Muscle of leg (tissue), 16 donors: ENCODE measurements at places on chromosomes 16 and 17.

- DNase-seq, result peak; percentile 79
Observed at GRCh38 chr17:82900741-82901140, 60.9 kb upstream of the ZNF750 start.

- no peak for DNase-seq
Observed at GRCh38 chr17:12584727-12585126, 81.0 kb upstream of the MYOCD start.

DNA sequence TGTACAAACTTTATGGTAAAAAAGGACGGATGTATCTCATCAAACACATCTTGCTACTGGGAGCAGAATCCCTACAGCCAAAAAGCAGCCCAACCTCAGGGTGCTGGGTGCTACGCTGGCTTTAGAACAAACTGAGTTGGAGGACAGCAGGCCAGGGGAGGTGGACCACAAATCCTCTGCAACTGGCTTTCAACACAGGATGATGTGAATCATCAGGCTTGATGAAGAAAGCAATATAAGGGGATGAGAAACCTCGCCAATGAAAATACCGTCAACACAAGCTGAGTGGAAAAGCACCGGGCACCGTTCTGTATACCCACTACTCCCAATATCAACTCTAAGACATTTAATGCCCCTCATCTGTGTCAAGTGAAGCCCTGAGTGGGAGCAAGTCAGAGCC, 14.3 kb downstream of the HBQ1 start:
- DNase-seq, result no peak

DNA sequence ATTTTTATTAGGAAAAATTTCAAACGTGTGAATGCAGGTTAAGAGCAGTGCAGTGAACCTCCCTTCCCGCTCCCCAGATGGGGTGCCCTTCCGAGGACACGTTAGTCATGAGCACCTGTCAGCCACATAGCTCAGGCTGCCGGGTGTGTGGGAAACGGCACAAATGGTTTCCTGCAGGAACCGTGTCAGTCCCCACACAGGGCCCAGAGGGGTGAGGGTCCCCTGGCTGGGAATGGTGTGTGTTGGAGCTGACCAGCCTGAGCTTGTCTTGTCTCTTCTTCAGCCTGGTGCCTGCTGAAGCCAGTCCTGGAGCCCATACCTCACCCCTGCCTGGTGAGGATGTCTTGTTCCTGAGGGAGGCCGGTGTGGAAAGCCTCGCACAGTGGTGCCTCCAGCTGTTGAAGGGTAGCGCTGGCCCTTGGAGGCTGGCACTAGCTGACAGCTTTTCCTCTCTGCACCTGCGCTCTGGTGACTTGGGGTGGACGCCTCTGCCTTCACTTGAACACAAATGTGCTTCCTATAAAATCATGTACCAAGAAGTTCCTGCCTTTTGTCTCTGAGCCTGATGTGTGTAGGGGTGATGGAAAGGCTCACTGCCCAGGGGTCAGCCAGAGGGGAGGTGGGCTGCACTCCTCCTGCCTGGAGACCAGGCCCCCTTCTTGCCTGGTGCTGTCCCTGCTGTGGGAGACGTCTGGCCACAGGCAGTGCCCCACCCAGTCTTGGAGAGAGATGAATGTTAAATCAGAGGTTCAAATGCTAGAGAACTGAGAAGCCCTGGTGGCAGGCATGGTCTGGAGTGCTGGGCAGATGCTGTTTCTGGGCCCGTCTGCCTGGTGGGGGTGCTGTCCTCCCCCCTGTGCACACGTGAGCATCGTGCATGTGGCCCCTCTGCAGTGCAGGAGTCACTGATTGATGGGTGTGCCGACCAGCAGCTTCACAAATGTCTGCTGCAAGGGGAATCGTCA, 102.6 kb upstream of the ZNF750 start:
- DNase-seq, result no peak

GRCh38 chr16:30893744-30894539, at the start of gene BCL7C:
TSS of gene BCL7C (minus strand) at chr16:30894077. CDS start at chr16:30893944, 133 bp downstream.
- DNase-seq, result peak; percentile 97

GRCh38 chr16:85970738-85971137, 71.8 kb downstream of the IRF8 start:
- no peak for DNase-seq

- DNase-seq, result no peak
Observed at GRCh38 chr17:27479838-27480237, 23.6 kb downstream of the KSR1 start.

DNA sequence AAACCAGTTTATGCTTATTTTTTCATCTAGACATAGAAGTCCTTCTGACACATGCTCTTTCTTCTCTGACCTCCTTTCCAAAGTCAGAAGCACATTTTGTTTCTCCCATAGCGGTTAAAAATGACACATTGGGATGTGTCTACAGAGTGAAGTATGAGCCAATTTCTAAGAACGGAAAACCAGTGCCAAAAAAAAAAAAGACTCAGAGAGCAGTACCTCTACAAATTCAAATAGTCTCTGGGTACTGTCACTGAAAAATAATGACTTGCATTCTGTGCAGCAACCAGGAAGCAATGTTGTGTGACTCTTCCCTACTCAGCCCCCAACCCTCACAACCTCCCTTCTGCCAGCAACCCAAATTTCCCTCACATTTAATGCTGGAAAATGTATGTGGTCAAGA, 145.5 kb upstream of the PMFBP1 start:
- peak; percentile 38 for DNase-seq

DNA sequence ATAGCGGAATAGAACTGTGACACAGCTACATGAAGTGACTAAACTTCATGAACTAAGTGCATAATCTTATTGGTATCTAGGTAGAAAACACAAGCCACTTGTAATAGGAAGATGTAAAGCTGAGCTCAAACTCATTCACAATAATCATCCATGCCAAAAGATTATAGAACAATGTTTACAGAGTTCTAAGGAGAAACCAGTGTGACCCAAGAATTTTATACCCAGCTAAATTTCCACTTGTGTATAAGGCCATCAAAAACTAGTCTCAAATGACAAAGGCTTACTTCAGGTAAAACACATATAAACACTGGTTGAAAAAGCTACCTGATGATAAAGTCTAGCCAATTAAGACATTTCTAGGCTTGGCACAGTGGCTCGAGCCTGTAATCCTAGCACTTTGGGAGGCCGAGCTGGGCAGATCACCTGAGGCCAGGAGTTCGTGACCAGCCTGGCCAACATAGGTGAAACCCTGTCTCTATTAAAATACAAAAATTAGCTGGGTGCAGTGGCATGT, 16.9 kb upstream of the CPD start:
- DNase-seq, result no peak

GRCh38 chr16:55091213-55091870, 160.7 kb downstream of the IRX5 start:
- DNase-seq, result no peak

GRCh38 chr17:40351359-40352236, 12.9 kb downstream of the GJD3 start:
- DNase-seq, result peak; percentile 69

- DNase-seq, result peak; percentile 52
Observed at GRCh38 chr17:2990396-2990795, 73.0 kb downstream of the OR1D5 start.

GRCh38 chr16:21038197-21038596, 112.4 kb downstream of the DNAH3 start:
- no peak for DNase-seq

DNA sequence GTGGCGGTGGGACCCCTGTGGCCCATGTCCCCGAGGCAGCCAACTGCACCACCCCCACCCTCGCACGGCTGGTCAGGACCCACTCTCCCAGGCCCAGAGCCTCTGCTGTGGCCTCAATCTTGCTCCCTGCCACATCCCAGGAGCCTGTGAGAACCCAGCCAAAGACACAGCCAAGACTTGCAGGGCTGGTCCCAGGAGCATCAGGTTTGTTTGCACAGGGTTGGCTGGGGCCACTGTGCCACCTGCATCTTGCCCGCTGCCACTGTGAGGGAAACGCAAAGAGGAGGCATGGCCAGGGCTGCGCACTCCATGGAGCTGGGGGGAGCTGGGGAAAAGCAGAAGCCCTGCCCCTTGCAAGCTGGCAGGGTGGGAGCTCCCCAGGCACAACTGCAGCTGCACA, 92.5 kb downstream of the SSH2 start:
- no peak for DNase-seq

- DNase-seq, result no peak
Observed at GRCh38 chr16:57132470-57132869, 40.1 kb downstream of the CPNE2 start.

DNA sequence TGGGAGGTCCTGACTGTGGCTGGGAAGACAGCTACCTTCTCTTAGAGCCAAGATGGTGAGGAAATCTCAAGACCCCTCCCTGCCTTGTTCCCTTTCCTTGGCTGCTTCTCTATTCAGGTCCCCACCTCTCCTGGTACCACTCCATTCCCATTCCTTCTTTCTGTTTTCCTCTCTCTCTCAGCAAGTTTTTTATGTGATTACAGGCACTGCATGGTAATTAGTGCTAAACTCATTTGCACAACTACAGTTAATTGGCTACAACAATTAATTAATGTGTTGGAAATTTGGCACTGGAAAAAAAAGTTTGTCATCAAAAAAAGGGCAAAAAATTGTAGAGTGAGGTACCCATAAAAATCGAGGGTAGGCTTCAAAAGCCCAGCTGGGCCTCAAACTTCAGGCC, 45.3 kb downstream of the NEUROD2 start:
- no peak for DNase-seq

- no peak for DNase-seq
Observed at GRCh38 chr17:58367461-58367860, 15.5 kb upstream of the SUPT4H1 start.

DNA sequence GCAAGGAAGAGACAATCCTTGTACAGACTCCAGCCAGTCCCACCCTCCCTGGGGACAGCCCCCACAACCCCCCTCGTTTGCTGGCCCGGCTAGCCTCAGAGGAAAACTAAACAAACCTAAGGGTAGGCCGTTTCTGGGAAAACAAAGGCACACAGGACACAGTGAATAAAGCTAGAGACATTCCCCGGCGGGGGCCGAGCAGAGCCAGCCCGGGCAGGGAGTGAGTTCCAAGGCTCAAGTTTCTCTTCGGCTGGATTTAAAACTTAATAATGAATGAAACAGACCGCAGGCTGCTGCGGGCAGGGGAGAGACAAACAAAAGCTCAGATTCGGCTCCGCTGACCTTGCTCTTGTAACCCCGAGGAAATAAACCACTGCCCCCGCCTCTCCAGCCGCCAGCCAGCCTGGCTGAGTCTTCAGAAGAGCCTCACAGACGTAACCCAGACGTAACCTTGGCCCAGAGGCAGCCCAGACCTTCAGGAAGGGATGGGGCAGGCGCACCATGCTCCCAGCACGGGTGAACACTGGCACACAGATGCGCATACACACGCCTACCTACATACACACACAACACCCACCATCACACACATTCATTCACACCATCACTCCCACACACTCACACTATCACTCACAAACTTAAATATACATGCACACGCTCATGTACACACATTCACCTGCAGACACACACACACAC, 216.0 kb downstream of the ZNF423 start:
- DNase-seq, result peak; percentile 82

GRCh38 chr16:17448640-17449638, 21.8 kb downstream of the XYLT1 start:
- DNase-seq, result peak; percentile 68

DNA sequence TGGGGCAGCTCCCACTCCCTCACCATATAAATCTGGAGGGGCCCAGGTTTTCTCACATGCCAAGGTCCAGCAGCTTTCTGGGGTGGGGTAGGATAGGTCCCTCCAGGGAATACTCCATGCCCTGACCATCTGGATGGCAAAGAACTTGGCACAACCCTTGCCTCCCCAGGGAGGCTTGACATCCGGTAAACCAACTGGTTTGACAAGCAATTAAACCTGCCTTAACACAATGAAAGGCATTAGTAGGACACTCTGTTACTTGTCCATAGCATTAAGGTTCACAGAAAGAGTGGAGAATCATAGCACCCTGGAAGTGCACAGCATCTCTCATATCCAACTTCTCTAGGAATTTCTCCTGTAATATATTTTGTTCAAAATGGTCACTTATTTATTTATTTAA, 63.9 kb upstream of the MAF start:
- no peak for DNase-seq

GRCh38 chr17:7035591-7036368, at the start of gene SLC16A13:
TSS of gene SLC16A13 (plus strand) at chr17:7036015. CDS start at chr17:7036383, 368 bp downstream.
- DNase-seq, result peak; percentile 92

DNA sequence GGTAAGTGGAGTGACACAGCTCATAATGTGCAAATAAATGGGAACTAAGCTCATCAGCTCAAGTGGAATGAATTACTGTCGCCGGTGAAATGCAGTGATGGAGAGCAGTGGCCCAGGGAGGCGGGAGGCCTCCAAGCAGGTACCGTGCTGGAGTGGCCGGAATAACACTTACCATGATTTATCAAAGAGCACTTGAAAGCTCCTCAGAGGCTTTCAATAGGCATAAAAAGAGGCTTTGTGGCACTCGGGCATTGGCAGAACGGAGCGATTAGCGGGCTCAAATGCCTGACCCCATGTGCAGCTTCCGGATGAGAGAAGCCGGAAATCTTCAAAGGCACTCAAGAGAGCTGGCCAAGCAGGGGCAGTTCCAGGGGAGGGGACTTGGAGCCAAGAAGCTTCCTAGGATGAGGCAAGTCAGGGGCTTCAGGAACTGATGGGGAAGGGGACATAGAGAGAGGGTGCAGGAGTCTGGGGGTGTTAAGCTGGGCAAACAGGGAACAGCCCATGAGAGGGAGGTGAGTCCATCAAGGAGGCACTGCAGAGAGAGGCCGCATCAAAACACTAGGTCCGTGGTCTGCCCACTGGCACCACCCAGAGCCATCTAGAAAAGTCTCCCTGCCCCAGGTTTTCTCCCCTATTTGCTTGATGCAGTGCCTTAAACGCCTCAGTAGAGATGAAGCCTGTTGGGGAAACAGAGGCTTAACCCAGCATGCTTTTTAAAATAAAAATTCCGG, 144.0 kb upstream of the IRX6 start:
- DNase-seq, result no peak

DNA sequence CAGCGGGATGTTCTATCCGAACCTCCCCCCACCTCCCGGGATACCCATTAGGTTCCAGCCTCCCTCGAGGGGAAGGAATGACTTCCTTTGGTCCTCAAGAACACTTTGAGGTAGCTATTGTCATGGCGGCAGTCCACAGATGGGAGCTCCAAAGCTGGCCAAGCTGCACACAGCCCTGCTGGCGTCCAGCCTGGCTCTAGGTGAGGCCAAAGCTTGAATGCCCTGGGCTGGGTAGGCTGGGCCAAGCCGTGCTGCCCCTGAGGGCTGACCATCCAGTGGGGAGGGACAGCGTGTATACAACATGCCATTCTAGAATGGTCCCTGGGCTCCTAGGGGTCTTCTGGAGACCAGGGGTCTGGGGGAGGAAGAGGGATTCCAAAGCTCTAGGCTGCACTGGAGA, 43.5 kb downstream of the PEMT start:
- no peak for DNase-seq
